Uterus (tissue), 4 donors: ENCODE measurements at places on chromosomes 2 and 18. TPM values are rescaled to one million over a fixed set of nuclear protein-coding genes. Genes with fewer than 3 reads are reported as not detected.

MEP1B gene
- not detected for total RNA-seq

SIX2 gene
- total RNA-seq = 0.24 TPM

DSG4 gene
- total RNA-seq = not detected

VWA3B gene
- total RNA-seq = not detected

RTTN gene
- total RNA-seq = 31.8 TPM

UGT1A10 gene
- not detected for total RNA-seq

- H3K4me1 ChIP-seq = no peaks in the 10 kb centered on the region
- H3K36me3 ChIP-seq = no peaks in the 10 kb centered on the region
- DNase-seq = no peak
- H3K27ac ChIP-seq = no peak overlapping the region
These were observed 139.4 kb upstream of the SERTAD2 start for GRCh38 chr2:64792995-64793639.

UGT1A8 gene
- total RNA-seq = not detected

GRCh38 chr2:38076710-38077430 is 919 bp upstream of the CYP1B1 start:
- H3K4me1 ChIP-seq = no peaks in the 10 kb centered on the region
- H3K36me3 ChIP-seq = no peaks in the 10 kb centered on the region
- H3K4me3 ChIP-seq = peak overlapping the region; percentile 65
- DNase-seq = peak; percentile 80
- H3K27me3 ChIP-seq = no peaks in the 10 kb centered on the region

DNA sequence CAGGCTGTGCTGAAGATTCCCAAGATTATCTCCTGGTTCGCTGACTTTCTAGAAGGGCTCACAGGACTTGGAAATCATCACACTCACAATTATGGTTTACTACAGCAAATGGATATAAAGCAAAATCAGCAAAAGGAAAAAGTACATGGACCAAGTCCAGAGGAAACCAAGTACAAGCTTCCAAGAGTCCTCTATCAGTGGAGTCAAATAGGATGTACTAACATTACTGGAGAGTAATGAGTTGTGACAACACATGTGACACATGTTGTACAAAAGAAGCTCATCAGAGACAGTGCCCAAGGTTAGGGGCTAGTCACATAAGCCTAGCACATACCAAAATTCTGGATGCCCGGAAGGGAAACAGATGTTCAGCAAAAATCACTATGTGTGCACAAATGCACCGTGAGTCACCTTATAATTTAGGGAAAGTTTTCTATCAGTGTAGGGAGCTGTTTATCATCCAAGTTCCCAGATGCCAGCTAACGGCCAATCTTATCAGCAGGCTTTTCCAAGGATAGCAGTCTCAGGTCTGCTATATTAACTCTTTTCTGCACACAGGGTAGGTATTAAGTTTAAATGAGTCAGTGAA is 9.5 kb downstream of the TMEM237 start:
- no peak overlapping the region for H3K4me3 ChIP-seq
- H3K27me3 ChIP-seq = no peaks in the 10 kb centered on the region

- H3K27me3 ChIP-seq = no peaks in the 10 kb centered on the region
- H3K36me3 ChIP-seq = no peaks in the 10 kb centered on the region
- H3K4me3 ChIP-seq = no peak overlapping the region
These were observed 786.6 kb upstream of the RAB6C start for GRCh38 chr2:129192841-129193253.

GRCh38 chr2:96197546-96198255 is 10.9 kb downstream of the STARD7 start:
- H3K27me3 ChIP-seq = no peaks in the 10 kb centered on the region
- no peak for DNase-seq
- H3K36me3 ChIP-seq = no peaks in the 10 kb centered on the region
- H3K4me1 ChIP-seq = peaks cover 5% of the 10 kb centered on the region
- no peak overlapping the region for H3K27ac ChIP-seq

REG1B gene
- total RNA-seq = not detected

DNA sequence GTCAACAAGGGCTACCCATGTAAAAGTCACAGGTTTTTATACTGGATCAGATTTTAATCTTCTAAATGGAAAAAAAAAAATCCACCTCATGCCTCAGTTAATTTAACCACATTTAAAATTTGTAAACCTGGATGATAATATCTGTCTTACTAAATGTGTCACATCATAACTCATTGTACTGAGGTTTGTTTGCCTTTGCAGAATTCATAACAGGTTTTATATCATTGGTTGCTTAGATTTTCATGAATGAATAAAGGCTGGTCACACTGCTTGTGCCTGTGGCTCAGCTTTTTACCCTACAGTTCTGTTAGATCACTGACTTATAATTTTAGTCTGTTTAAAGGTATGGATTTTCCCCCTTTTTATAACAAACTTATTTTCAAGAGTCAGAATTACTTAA is 48.9 kb downstream of the PSMD14 start:
- H3K4me3 ChIP-seq = no peak overlapping the region
- DNase-seq = no peak
- H3K27ac ChIP-seq = no peak overlapping the region
- no peaks in the 10 kb centered on the region for H3K4me1 ChIP-seq
- no peaks in the 10 kb centered on the region for H3K27me3 ChIP-seq
- no peaks in the 10 kb centered on the region for H3K36me3 ChIP-seq

- no peak for DNase-seq
- no peaks in the 10 kb centered on the region for H3K27me3 ChIP-seq
- no peaks in the 10 kb centered on the region for H3K36me3 ChIP-seq
These were observed 33.4 kb downstream of the ARHGAP25 start for GRCh38 chr2:68767996-68768395.

DNA sequence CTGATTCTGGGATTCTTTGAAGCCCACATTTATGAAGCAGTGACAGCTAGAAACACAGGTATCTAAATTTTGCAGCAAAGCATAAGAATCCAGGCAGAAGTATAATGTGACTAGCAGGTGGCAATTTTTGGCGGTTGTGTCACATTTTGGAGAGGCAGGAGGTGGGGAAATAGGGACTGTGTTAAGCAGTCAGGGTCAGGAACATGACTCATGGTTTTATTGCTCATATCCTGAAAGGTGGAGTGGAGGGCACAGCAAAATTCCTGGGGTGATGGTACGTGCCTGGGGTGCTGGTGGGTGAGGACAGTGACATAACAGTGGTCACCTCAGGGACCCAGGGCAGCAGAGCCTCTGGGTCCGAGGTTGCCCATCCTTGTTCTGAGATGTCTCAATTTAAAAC is 63.5 kb upstream of the TTN start:
- H3K27me3 ChIP-seq = no peaks in the 10 kb centered on the region
- H3K4me1 ChIP-seq = no peaks in the 10 kb centered on the region
- no peak for DNase-seq
- no peaks in the 10 kb centered on the region for H3K36me3 ChIP-seq
- H3K27ac ChIP-seq = no peak overlapping the region

- H3K4me1 ChIP-seq = no peaks in the 10 kb centered on the region
- H3K4me3 ChIP-seq = no peak overlapping the region
- DNase-seq = no peak
- H3K27ac ChIP-seq = no peak overlapping the region
- no peaks in the 10 kb centered on the region for H3K27me3 ChIP-seq
These were observed 35.5 kb upstream of the YWHAQ start for GRCh38 chr2:9666306-9666705.

DNA sequence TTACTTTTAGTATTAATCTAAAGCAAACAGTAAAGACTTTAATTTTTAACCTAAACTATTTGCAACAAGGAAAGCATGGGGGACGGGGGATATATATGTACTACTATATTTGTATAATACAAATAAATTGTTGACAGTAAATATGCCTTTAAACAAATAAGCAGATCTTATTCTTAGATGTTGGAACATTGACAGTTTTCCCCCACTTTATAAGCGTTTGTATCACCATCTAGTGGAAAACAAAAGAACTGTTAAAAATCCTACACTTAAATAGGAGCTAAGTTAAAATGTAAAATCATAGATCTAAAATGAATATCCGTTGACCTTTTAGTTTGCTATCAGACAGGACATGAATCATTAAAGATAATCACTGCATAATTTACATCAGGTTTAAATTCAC is 50.0 kb downstream of the RBBP8 start:
- DNase-seq = no peak
- no peaks in the 10 kb centered on the region for H3K27me3 ChIP-seq
- H3K4me3 ChIP-seq = no peak overlapping the region
- no peaks in the 10 kb centered on the region for H3K4me1 ChIP-seq
- no peaks in the 10 kb centered on the region for H3K36me3 ChIP-seq

- peak overlapping the region; percentile 74 for H3K27ac ChIP-seq
- no peak for DNase-seq
These were observed 631 bp downstream of the MORN2 start for GRCh38 chr2:38876407-38876806.

SH3RF3 gene
- 8.7 TPM for total RNA-seq

CCBE1 gene
- 10.9 TPM for total RNA-seq

RUFY4 gene
- total RNA-seq = not detected

- H3K27me3 ChIP-seq = no peaks in the 10 kb centered on the region
- DNase-seq = no peak
- H3K36me3 ChIP-seq = no peaks in the 10 kb centered on the region
- no peak overlapping the region for H3K27ac ChIP-seq
- no peak overlapping the region for H3K4me3 ChIP-seq
- H3K4me1 ChIP-seq = no peaks in the 10 kb centered on the region
These were observed 46.5 kb upstream of the NR4A2 start for GRCh38 chr2:156379071-156379470.

PHOSPHO2 gene
- total RNA-seq = 6.1 TPM

GRCh38 chr2:240308111-240308651 is 127.3 kb upstream of the GPC1 start:
- H3K27me3 ChIP-seq = no peaks in the 10 kb centered on the region
- no peak for DNase-seq
- H3K4me3 ChIP-seq = no peak overlapping the region
- H3K4me1 ChIP-seq = no peaks in the 10 kb centered on the region

DNA sequence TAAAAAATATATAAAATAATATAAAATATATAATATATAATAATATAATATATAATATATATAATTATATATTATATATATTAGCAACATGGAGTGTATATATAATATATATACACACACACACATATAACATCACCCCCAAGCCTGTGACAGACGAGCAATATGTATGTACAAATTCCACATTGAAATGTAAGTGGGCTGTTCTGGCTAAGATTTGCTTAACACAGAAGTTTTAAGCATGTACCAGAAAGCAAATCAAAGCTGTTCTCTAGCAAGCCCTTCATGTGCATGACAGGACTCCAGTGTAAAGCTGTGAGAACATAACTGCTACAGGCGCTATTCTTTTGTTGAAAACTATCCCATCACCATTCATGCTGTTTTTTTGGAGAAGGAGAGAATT is 261.7 kb upstream of the TNP1 start:
- DNase-seq = no peak
- H3K27ac ChIP-seq = no peak overlapping the region
- H3K36me3 ChIP-seq = no peaks in the 10 kb centered on the region
- no peak overlapping the region for H3K4me3 ChIP-seq

CRACDL gene
- total RNA-seq = 9.9 TPM
